Activated naive CD8-positive, alpha-beta T cell treated with anti-CD3 and anti-CD28 coated beads, Interleukin-2, amount 10 ng/mL, durations not matched to agents 7 days and 5 days (primary cell): ENCODE measurements at places on chromosomes 3 and 15.

GRCh38 chr15:54101664-54102270 lies 123.5 kb downstream of the UNC13C start:
- no peak for DNase-seq

DNA sequence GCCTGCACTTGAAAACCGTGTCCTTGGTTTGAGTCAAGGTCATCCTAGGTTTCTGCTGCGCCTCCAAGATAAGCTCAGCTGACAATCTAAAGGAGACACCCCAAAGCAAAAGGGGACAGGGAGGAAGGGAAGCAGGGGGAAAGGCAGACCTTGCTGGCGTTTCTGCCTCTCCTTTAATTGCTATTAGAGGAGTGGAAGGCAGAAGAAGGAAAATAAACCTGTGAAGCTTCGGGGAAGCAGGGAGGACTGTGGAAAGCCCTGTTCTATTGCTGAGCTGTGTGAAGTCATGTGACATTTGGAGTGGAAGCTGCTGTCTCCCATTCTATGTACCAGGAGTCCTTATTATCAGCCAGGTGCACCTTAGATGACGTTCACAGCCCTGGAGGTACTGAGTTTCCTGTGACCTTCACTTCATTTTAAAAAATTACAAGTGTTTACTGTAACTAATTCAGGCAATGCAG lies 21.5 kb upstream of the CHD2 start:
- DNase-seq: no peak

DNA sequence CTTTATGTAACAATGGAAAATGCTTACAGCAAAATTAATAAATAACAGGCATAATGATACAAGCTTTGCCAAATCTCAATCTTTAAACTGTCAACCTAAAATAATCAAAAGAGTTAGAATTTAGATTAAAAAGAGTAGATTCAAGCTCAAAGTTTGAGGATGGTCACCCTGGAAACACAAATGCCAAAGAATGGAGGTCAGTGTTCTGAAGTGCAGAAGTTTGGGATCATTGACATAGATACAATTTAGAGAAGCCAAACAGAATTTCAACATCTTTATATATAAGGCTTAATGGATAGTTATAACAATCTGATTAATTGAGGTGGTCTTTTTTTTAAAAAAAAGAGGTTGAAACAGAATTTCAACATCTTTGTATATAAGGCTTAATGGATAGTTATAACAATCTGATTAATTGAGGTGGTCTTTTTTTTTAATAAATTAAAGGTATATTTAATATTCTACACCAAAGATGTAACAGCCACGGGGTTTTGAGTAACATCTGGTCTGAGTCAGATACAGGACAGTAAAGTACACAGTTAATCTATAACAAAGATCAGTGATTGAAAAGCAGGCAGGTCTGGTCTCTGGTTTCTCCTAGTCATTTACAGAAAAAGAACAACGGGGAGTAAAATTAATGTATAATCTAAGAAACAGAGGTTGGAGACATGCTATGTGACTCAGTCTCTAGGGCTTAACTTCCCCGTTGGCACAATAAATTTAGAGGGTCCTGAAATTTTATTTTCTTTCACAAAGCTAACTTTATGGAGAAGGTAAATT lies 490.7 kb downstream of the GBE1 start:
- no peak for DNase-seq

GRCh38 chr15:73812806-73813465 lies 59.8 kb upstream of the INSYN1 start:
- DNase-seq: no peak

DNA sequence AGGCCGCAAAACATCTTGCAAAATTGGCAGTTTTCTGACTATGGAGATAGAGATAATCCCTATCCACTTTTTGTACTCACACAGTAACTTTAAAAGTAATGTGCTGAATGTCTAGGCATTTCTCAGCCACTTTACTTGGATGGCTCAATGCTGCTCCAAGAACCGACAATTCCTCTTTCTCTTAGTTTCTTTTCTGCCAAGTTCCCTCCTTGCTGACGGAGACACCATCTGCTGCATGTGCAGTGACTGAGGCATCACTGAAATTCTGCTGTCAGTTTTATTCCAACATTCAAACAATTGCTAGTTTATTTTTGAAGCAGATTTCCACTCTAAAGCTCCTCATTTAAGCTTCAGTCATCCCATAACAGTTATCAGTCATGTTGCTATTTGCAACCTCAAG lies 116.0 kb upstream of the RBMS3 start:
- no peak for DNase-seq

DNA sequence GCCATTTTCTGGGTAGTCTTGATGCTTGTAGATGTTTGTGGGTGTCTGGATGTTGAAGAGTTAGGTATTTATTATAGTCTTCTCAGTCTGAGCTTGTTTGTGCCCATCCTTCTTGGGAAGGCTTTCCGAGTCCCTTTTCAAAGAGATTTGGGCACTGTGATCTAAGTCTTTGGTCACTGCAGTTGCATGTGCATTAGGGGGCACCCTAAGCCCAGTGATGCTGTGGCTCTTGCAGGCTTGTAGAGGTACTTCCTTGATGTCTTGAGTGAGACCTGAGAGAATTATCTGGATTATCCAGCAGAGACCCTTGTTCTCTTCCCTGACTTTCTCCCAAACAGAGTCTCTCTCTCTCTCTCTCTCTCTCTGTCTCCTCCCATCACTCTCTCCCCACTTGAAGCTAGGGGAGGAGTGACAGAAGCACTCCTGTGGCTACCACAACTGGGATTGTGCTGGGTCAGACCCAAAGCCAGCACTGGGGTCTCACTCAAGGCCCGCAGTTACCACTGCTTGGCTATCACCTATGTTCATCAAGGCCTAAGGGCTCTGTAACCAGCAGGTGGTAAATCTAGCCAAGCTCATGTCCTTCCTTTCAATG lies 68.5 kb downstream of the TMCO5A start:
- DNase-seq: no peak

GRCh38 chr15:43762824-43763223 lies 13.9 kb downstream of the ELL3 start:
- no peak for DNase-seq

DNA sequence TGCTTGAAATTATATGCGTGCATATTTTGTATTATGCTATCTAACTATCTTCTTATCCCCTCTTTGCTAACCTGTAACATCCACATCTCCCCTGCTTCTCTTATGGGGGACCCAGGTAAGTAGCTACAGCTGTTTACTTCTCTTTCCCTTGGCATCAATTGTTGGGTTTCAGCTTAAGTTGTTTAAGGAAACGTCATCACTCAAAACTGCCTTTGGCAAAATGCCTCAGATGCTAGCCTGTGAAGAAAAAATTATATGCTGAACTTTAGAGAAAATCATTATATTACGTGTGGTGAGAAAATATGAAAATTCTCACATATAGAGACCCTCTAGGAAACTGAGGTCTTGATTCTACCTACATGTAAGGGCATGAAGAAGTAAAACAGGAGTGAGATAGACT lies 447.0 kb upstream of the NECTIN3 start:
- no peak for DNase-seq

DNA sequence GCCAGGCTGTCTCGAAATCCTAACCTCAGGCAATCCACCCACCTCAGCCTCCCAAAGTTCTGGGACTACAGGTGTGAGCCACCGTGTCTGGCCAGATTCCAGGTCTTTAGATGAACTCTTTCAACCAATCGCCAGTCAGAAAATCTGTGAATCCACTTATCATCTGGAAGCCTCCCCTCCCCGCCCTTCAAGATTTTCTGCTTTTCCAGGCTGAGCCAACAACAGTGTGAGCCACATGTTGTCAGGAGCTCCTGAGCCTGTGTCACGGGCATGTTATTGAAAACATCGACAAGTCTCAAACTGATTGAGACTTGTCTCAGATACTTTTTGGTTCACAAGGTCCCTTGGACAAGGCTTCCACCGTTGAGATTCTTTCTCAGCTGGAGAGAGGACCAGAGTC lies 52.0 kb upstream of the TRPM1 start:
- DNase-seq: no peak

DNA sequence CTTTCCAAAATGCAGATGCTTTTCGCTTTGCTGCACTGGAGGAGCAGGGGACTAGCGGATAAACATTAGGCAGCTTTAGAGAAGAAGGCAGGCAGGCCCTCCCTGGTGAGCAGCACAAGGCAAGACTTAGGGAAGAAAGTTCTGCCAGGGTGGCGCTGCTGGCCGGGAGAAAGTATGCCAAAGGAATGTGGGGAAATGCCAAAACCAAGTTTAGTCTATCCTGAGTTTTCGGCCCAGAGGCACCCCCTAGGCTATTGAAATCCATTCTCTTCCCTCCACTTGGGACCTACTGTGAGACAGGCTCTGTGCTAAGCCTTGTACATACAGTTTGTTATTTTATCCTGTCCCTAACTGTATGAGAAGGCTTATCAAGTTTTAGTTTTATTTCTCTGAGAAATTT lies 9.2 kb downstream of the SHC4 start:
- DNase-seq: no peak

DNA sequence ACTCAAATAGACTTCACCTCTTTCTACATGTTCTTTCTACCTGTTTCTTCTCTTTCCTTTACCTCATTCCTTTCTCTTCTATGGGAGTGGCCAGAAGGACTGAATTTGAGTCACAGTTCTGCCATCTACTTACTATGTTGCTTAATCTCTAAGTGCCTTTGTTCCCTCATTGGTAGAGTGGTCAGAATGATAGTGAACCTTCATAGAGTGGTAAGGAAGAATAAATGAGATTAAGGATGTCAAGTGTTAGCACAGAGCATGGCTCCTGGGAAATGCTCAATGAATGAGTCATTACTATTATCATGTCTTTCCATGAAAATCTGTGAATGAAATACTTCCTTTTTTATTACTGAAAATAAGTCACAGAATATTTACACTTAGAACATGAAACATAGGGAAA lies 17.5 kb downstream of the TMEM207 start:
- no peak for DNase-seq

DNA sequence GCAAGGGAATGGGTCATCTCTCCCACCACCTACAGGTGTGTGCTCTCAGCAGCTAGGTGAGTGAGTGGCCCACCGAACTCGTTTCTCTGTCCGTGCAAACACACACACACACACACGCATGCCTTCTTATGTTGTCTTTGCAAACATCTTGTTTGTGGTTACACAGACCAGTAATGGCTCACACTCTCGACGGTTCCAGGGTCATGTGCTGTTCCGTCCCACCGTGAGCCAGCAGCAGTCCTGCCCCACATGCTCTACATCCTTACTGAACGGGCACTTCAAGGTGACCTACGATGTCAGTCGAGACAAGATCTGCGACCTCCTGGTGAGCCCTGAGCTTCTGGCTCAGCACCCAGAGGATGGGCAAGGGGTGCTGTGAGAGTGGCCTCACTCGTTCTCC lies 4.3 kb downstream of the ITIH1 start:
- DNase-seq: peak; percentile 18

DNA sequence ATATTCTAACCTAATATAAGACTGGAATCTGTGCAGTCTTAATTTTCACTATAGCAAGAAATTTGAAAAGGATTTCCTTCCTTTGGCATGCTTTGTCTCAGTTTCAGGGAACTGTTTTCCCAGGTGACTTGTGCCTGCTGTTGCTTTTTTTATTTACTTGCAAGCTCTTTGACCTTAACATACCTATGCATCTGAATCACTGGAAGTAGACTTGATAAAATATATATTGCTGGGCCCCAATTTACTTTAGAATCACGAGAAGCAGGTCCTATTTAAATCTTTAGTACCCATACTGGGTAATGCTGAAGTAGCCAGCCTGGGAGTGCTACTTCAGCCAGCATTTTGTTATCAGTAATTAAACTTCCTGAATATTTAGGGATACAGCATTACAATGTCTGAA lies 257.9 kb upstream of the ALCAM start:
- DNase-seq: no peak

GRCh38 chr3:127745656-127746399 lies 73.1 kb downstream of the ABTB1 start:
- DNase-seq: no peak

DNA sequence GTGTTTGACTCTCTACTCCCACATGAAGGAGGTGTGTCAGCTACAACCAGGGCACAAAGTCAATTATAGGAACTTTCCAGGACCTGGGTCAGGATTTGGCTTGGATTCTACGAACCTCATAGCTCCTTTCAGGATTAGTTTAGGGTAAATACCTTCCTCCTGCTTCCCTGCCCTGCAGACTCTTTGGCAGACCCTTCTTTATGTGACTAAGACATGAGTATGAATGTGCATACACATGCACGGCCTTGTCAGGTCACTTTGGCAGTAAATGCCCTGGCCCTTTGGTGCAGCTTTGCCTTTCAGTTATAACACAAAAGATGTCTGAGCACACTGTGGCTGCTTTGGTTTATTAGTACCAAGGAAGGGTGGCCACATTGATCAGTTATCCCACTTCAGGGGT lies 68.9 kb downstream of the GHSR start:
- no peak for DNase-seq

- no peak for DNase-seq
Measured at GRCh38 chr3:51680196-51680595, 9.1 kb downstream of the TEX264 start.

GRCh38 chr15:34248190-34248589 lies 23.4 kb downstream of the EMC4 start:
- DNase-seq: no peak

DNA sequence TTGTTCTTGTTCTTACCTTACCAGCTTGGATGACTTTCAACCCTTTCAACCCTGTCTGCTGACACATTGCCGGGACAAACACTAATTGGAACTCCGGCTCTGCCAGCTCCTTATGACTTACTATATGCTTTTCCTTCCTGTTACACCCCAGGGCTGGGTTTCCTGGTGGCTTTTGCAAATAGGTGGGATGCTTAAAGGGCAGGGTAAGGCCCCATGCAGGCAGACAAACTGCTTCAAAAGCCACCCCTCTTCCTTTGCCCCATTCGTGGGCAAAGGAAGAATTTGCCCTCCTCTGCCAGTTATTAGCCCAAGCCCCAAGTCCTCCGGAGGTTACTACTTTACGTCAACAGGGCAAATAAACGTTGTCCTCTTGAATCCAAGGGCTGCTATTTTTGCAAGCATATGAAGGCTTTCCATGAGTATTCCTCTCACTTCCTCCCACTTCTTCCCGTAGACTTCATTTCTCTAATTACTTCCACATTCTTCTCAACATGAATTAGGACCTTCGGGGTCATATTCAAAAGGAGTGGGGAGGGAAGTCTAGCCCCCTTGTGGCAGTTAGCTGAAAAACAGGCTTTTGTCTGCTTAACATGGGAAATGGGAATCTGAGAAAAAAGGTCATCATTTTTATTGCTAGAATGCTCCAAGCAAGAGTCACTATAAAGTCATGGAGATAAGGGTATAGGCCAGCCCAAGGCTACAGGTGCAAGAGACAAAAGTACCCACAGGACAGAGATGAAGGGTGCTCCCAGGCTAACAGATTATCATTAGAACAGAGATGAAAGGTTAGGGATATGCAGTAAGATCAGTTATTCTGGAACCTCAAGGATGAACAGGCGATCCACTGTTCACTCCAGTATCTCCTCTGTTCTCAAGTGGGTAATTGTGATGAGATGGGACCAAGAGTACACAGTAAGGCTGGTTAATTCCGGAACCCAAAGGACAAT lies 56.3 kb upstream of the FSTL1 start:
- DNase-seq: no peak
